ENCODE measurements at places on chromosomes 2 and 18.

- no peak for DNase-seq
These were observed 41.0 kb downstream of the SNED1 start for GRCh38 chr2:241039416-241039815.

- no peak for DNase-seq
These were observed 301.7 kb downstream of the EIPR1 start for GRCh38 chr2:3075991-3076340.

DNA sequence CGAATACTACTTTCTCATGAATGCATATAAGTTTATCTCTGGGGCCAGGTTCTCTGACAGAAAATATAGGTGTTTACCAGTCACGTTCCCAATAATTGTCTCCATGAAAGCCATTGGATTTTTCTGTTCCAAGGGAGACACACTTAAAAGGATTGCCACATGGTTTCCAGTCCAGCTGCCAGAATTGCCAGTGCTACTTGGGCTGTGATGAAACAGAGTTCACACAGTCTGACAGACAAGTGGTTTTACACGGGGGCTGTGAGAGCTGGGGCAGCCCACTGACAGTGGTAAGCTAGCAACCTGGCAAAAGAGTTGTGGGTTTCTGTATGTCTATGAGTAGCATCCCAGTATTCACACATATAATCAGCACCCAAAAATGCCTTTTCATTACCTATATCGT lies 27.7 kb upstream of the ATRAID start:
- no peak for DNase-seq

DNA sequence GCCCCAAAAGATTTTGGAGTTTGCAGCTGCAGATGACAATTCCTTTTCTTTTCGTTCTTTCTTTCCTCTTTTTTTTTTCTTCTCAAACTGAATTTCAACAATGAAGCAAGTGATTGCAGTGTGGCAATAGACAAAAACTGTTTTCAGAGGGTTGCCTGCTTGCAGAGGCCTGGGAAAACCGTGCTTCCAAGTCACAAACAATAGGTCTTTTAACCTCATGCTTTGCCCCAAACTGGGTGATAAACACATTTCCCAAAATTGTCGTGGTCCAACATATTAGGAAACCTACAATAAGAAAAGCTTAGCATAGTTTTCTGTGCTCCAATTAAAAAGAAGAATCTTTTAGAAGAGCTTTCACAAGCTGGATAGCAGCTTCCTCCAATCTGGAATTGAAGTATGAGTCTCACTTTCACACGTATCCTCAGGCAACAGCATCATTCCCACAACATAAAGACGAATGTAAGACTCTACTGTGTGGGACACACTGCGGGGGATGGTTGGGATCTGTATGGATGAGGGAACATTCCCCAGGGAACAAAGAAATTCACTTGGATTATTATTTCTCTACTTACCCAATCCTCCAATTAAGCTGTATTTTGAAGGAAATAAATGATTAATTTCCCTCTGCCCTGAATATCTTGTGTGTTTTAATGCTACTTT lies 656.1 kb downstream of the RNF144A start:
- DNase-seq = no peak

GRCh38 chr2:159555651-159556392 lies 60.5 kb downstream of the BAZ2B start:
- DNase-seq = no peak

GRCh38 chr18:8499810-8500675 lies 109.2 kb upstream of the RAB12 start:
- no peak for DNase-seq

DNA sequence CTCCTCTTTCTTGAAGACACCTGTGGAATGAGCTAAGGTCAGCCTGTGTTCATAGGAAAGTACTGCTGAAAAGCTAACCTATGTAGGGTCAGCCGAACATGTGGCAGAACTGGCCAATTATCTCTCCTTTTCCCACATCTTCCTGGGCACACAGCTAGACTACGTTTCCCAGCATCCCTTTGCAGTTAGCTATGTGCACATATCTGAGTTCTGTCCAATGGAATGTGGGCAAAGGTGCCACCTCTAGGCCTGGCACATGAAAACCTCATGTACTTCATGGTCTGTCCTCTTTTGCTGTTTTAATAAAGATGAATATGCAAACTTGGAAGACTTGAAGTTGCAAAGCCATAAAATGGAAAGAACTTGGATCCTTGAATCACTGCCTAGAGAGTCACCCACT lies 352.6 kb downstream of the TNS1 start:
- no peak for DNase-seq
